Breast epithelium (tissue), 4 donors: ENCODE measurements at places on chromosomes 16 and 17. TPM values are rescaled to one million over a fixed set of nuclear protein-coding genes. Genes with fewer than 3 reads are reported as not detected.

The HSDL1 gene
- total RNA-seq = 21.0 TPM

DNA sequence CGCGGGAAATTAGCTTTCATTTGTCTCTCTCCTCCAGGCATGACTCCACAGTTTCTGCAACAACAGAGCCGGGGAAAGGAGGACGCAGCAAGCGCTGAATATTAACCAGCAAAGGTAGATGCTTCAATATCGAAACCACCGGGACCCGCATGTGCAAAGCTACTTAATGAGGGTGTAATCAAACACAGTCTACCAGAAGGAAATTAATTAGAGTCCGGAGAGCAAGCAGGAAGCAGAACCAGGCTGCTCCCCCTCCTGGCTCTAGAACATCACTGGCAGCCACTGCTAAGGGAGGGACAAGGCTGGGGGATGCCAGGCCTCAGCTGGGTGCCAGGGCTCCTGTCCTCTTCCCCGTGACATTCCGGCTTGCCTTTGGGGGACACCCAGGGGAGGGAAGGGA lies 21.7 kb downstream of the LRRC75A start:
- DNase-seq = no peak
- H3K27me3 ChIP-seq = no peaks in the 10 kb centered on the region
- H3K27ac ChIP-seq = peak overlapping the region; percentile 14
- H3K4me1 ChIP-seq = no peaks in the 10 kb centered on the region

- H3K4me1 ChIP-seq = no peaks in the 10 kb centered on the region
- no peak overlapping the region for H3K4me3 ChIP-seq
- H3K27me3 ChIP-seq = no peaks in the 10 kb centered on the region
- no peaks in the 10 kb centered on the region for H3K36me3 ChIP-seq
- DNase-seq = no peak
These were observed 134.9 kb downstream of the SOCS1 start for GRCh38 chr16:11121083-11121608.

The AXIN2 gene
- 10.5 TPM for total RNA-seq

The GOSR2 gene
- 50.9 TPM for total RNA-seq

The AGRP gene
- total RNA-seq = not detected

DNA sequence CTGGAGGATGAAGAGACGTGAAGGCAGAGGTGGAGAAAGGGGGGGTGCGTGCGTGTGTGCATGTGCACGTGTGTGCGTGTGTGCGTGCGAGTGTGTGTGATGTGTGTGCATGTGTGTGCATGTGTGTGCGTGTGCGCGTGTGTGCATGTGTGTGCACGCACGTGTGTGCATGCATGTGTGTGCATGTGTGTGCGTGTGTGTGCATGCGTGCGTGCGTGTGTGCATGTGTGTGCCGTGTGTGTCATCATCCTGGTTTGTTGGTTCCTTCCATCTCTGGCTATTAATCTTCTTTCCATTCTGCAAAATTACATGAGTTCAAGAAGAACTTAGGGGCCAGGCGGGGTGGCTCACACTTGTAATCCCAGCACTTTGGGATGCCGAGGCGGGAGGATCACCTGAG lies 17.0 kb upstream of the RPL38 start:
- no peaks in the 10 kb centered on the region for H3K27me3 ChIP-seq
- no peak for DNase-seq
- H3K4me3 ChIP-seq = no peak overlapping the region
- H3K36me3 ChIP-seq = no peaks in the 10 kb centered on the region

- peak; percentile 55 for DNase-seq
- H3K27me3 ChIP-seq = no peaks in the 10 kb centered on the region
- no peaks in the 10 kb centered on the region for H3K4me1 ChIP-seq
- H3K27ac ChIP-seq = peak overlapping the region; percentile 72
These were observed 7.1 kb upstream of the TMC5 start for GRCh38 chr16:19410435-19411171.

The SPN gene
- total RNA-seq = 5.1 TPM

The TLCD2 gene
- total RNA-seq = 6.9 TPM

The LCMT1 gene
- total RNA-seq = 26.9 TPM

The GRAPL gene
- total RNA-seq = 0.73 TPM

DNA sequence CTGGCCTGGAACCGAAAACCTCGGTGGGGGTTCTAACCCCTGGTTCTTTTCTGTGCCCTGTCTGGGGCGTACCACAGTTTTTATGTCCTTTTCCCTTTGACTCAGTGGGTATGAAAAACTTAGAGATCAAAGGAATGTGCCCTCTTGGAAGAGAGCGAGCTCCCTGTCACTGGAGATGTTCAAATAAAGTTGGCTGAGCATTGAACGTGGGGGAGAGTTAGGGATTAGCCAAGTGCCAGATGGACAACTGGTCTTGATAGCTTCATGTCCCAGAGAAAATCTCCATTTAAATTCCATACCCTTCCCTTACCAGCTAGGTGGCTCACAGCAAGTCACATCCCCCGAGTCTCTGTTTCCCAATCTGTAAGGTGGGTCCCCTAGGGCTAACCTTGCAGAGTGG lies 9.5 kb downstream of the ADGRG1 start:
- peak overlapping the region; percentile 81 for H3K27ac ChIP-seq
- H3K4me3 ChIP-seq = no peak overlapping the region
- no peaks in the 10 kb centered on the region for H3K36me3 ChIP-seq
- H3K4me1 ChIP-seq = no peaks in the 10 kb centered on the region
- no peaks in the 10 kb centered on the region for H3K27me3 ChIP-seq

The UTS2R gene
- 0.33 TPM for total RNA-seq

The SMPD3 gene
- total RNA-seq = 2.9 TPM

- no peak overlapping the region for H3K4me3 ChIP-seq
- H3K27ac ChIP-seq = no peak overlapping the region
- peaks cover 12% of the 10 kb centered on the region for H3K4me1 ChIP-seq
These were observed 10.6 kb upstream of the CD300A start for GRCh38 chr17:74455821-74456220.

DNA sequence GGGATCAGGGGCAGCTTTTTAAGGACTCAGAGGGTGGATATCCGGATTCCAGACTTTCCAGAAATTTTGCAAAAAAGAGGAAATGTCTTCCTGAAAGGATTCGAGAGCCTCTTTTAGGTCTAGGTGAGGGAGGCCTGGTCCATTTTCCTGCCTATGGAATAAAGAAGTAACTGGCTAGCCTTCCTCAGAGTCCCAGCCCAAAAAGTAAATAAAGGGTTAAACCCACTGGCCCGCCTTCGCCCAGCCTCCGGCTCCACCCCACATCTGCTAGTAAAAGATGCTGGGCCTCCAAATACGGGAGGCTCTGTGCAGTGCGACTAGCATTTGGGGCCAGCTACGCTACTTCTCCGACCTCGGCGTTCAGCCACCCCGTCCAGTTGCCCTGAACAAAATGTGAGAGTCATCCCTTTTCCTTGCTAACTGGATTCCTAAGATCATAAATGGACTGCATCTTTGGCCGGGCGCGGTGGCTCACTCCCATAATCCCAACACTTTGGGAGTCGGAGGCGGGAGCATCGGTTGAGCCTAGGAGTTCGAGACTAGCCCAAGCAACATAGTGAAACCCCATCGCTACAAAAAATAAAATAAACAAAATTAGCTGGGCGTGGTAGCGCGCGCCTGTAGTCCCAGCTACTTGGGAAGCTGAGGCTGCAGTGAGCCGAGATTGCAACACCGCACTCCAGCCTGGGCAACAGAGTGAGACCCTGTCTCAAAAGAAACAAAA lies 824 bp upstream of the MPP2 start:
- no peak for DNase-seq

- H3K27ac ChIP-seq = peak overlapping the region; percentile 66
- H3K36me3 ChIP-seq = no peaks in the 10 kb centered on the region
- no peaks in the 10 kb centered on the region for H3K27me3 ChIP-seq
- no peaks in the 10 kb centered on the region for H3K4me1 ChIP-seq
- no peak overlapping the region for H3K4me3 ChIP-seq
These were observed 7.6 kb downstream of the PRR29 start for GRCh38 chr17:64005734-64006167.

- no peaks in the 10 kb centered on the region for H3K36me3 ChIP-seq
- no peaks in the 10 kb centered on the region for H3K4me1 ChIP-seq
These were observed 3.3 kb upstream of the ITGAM start for GRCh38 chr16:31256466-31256865.

The USP31 gene
- total RNA-seq = 6.7 TPM

The FSCN2 gene
- total RNA-seq = 3.2 TPM
